ENCODE measurements at places on chromosomes 4 and X.

DNA sequence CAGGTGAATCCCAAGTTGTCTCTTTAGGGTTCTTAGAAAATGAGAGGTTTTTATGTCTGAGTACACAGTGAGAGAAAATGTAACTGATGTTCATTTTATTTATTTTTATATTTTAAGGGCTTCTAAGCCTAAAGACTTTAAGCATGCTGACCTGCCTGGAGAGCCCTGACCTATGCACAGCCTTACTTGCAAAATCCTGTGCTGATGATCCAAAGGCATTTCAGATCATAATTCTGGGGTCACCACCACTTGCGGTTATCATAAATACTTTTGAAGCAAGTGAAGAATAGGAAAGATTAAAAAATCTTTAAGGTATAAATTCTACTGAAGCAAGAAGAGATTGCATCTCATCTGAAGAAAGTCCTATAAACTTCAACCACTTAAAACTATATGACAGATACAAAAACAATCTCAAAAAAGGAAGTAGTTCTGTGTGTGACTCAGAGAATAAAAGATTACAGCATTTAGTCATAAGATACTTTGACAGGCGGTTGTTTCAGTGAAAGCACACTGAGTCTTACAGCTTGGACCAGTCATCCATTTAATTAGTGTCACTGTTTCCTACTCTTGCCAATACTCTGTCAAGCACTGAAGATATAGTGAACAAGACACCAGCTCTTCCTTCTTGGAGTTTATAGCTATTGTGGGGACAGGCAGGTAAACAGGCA lies 245.2 kb upstream of the DIPK2B start:
- DNase-seq: peak; percentile 23

- no peak for DNase-seq
These were observed 283.9 kb downstream of the IDS start for GRCh38 chrX:149221230-149221629.

GRCh38 chr4:7815562-7815961 lies 124.1 kb downstream of the AFAP1 start:
- no peak for DNase-seq

DNA sequence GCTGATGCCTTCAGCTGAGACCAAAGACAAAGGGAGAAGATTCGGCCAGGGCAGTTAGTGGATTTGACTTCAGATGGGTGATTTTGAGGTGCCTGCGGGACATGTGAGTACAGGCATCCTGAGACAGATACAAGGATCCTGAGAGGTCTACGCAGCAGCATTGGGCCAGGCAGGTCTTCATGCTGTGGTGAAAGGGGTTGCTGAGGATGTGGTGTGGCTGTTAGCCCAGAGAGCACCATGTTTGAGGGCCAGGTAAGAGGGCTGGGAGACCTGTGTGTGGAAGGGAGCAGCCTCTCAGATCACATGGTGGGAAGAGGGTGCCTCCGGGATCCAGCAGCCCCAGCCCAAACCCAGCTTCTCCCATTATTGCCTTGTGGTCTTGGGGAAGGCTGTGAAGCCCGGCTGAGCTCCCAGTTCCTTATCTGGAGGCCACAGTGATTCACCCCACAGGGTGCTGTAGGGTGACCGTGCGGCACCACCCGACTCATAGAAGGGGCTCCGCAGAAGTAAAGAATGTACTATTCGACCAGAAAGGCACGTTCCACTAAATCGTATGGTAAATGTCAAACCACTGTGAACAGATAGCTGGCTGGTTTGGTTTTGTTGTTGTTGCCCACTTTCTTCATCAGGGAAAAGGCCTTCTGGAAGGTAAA lies 27.7 kb upstream of the TADA2B start:
- no peak for DNase-seq

DNA sequence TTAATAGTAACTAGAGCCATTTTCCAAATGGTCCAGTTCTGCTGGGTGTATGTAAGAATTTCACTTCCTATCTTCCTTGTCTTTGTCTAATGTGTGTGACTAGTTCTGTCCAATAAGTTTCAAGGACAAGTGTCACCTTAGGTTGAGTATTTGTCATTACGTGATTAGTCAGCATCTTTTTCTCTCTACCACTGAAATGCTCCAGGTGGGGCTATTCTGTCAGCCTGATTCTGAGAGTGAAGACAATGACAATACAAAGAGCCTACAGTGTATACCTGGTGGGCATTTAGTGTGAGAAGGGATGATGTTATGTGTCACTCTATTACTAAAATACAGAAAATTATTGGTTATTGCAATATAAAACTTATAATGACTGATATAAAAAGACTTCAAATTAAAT lies 876.3 kb downstream of the C4orf33 start:
- no peak for DNase-seq

Measured in brain (organoid and tissue), 16 donors.